ENCODE measurements at places on chromosomes 2 and 18.
A peak's percentile ranks its signal among the peaks of the same experiment; 100 is the strongest.

DNA sequence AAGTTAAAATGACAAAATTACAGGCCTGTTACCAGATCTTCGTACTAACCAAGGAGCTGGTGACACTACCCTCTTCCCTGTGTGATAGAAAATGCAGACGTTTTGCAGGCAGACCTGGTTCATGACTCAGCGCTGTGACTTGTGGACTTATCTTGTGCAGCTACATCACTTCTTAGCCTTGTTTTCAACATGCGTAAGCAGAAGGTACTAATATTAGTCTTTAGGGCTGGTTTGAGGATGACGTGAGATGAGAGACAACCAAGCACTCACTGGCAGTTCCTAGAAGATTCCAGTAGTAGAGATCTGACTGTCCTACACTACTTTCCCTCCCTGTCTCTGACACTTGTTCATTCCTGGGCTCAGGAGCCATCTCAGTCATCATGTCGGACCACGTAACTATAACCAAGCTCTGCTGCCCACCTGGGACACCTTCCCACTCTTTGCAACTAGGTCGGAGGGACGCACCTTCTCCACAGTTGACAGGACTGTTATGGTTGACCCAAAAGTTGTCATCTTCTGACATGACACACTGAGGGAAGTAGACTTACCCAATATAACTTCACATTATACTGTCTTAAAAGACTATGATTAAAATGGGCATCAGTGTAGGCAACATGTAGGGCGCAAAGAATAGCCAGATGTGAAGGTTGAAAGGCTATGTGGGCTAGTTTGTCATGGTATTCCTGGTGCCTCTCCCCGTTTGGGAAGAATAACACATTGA, 64.8 kb downstream of the TNFRSF11A start:
- no peak for DNase-seq

DNA sequence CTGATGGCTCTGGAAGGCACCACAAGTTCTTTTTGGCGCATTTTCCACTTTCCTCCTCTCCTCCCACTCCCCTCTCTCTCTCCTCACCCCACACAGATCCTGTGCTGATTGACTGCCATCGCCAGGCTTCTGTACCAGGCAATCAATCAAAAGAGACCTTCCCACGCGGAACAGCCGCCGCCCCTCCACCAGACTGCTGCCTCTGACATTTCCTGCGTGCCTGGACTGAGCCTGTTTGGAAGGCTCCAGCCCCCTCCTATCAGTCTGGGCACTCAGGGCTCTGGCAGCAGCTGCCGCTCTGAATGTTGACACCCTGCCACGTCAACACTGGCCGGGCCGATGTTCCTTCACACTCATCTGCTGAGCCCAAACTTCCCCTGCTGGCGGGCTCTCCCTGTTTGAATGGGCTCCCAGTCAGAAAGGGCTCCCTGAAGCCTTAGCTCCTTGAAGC, 467.7 kb downstream of the EPHA4 start:
- no peak for DNase-seq

GRCh38 chr2:96236882-96237281, 28.3 kb upstream of the STARD7 start:
- no peak for DNase-seq

GRCh38 chr2:188785490-188785889, 188.7 kb upstream of the COL3A1 start:
- DNase-seq = no peak

GRCh38 chr2:74849228-74849892, 15.4 kb downstream of the HK2 start:
- DNase-seq = peak; percentile 23

GRCh38 chr2:79882548-79882947, 369.7 kb downstream of the CTNNA2 start:
- DNase-seq = no peak

- DNase-seq = no peak
Measured at GRCh38 chr18:76390452-76391035, 104.5 kb downstream of the ZNF516 start.

DNA sequence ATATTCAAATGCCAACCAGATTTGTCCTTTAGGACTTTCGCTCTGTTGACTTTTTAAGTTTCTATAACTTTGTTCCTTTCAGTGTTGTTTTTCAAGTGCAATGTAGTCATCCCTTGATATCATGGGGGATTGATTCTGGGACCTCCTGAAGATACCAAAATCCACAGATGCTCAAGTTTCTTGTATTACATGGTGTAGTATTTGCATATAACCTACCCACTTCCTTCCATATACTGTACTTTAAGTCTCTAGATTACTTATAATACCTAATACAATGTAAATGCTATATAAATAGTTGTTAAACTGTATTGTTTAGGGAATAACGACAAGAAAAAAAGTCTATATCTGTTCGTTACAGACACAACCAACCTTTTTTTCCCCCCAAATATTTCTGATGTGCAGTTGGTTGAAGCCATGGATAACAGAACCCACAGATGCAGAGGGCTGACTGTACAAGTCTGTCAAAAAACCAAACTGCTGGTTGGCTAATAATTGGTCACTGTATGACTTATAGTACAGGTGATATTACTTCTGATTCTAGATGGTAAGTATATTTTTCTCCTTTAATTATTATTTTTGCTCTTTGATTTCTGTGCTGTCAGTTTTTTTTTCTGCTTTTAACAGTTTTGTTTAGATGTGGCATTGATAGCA, 201.7 kb upstream of the STON1 start:
- no peak for DNase-seq

GRCh38 chr2:128746356-128746755, 427.7 kb upstream of the HS6ST1 start:
- no peak for DNase-seq

GRCh38 chr2:227462462-227462951, 9.4 kb upstream of the AGFG1 start:
- DNase-seq = no peak
